Esophagus squamous epithelium (tissue), 5 donors: ENCODE measurements at places on chromosomes 6 and 20.
A peak's percentile ranks its signal among the peaks of the same experiment; 100 is the strongest.

DNA sequence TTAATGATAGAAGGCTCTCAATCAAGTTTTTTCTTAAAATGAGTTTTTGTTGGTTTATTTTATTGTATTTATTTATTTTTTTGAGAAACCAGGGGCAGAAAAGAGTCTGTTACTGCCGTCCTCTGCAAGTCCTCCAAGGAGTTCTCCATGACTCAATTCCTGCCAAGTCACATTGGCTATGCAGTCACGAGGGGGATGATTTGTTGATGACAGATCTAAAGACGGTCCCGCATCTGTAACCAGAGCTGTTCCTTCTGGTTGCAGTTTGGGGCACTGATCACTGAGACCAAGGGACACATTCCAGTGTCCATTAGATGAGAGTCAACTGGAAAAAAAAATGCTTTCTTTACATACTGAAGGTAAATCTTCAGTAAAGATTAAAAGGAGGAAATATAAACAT is 13.9 kb upstream of the TSHZ2 start:
- H3K4me3 ChIP-seq, result no peak overlapping the region
- no peaks in the 10 kb centered on the region for H3K36me3 ChIP-seq
- H3K27ac ChIP-seq, result no peak overlapping the region

GRCh38 chr6:134238960-134239795 is 78.7 kb downstream of the SGK1 start:
- H3K36me3 ChIP-seq, result no peaks in the 10 kb centered on the region
- H3K4me3 ChIP-seq, result no peak overlapping the region
- H3K27me3 ChIP-seq, result no peaks in the 10 kb centered on the region

GRCh38 chr6:159897603-159898002 is 6.8 kb downstream of the MAS1 start:
- no peak overlapping the region for H3K27ac ChIP-seq
- no peak for DNase-seq
- no peaks in the 10 kb centered on the region for H3K36me3 ChIP-seq
- H3K4me1 ChIP-seq, result peaks cover 10% of the 10 kb centered on the region
- H3K27me3 ChIP-seq, result no peaks in the 10 kb centered on the region
- no peak overlapping the region for H3K4me3 ChIP-seq

GRCh38 chr6:27287751-27288135 is 24.3 kb downstream of the POM121L2 start:
- H3K27ac ChIP-seq, result no peak overlapping the region
- DNase-seq, result no peak
- no peaks in the 10 kb centered on the region for H3K36me3 ChIP-seq
- no peaks in the 10 kb centered on the region for H3K4me1 ChIP-seq
- H3K27me3 ChIP-seq, result peaks cover 41% of the 10 kb centered on the region
- H3K4me3 ChIP-seq, result no peak overlapping the region

GRCh38 chr6:169362501-169363121 is 109.0 kb upstream of the THBS2 start:
- H3K4me3 ChIP-seq, result no peak overlapping the region
- H3K36me3 ChIP-seq, result no peaks in the 10 kb centered on the region
- H3K27ac ChIP-seq, result no peak overlapping the region
- H3K27me3 ChIP-seq, result no peaks in the 10 kb centered on the region
- DNase-seq, result no peak

DNA sequence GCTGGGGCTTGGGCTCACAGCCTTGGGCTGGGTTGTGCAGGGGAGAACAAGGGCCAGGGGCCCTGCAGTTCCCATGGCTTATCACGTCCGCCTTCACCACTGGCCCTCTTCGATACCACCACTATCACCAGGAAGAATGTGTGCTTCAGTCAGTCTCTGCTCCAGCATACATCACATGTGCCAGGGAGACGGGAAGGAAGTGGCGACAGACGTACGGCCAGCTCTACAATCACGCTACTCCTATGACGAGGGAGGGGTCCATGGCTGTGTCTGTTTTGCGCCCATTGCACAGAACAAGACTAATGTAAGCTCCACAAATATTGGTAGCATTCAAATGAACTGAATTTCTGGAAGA is 72.1 kb downstream of the TRAM2 start:
- H3K4me3 ChIP-seq, result no peak overlapping the region
- DNase-seq, result no peak
- H3K27ac ChIP-seq, result peak overlapping the region; percentile 57

DNA sequence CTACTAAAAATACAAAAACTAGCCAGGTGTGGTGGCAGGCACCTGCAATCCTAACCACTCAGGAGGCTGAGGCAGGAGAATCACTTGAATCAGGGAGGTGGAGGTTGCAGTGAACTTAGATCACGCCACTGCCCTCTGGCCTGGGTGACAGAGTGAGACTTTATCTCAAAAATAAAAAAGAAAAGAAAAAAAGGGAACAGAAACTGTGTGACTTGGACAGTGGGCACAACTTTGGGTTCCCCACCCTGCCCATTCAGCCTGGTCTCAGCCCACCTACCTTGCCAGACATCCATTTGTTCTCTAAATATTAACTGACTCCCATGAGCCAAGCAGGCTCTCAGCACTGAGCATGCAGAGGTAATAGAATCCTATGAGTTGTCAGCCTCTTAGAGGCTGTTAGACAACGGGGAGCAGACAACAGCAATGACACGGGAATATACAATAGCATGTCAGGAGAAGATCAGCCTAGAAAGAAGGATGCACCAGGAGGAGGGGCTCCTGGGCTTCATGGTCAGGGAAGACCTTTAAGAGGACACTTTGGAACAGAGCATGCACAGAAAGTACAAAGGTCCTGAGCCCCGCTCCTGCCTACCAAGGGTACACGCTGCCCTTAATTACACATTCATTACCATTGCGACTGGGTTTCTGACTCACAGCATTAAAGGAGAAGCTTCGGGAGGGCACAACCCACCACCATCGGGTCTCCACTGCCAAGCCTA is 20.0 kb downstream of the FAM209B start:
- H3K27ac ChIP-seq, result no peak overlapping the region
- no peaks in the 10 kb centered on the region for H3K36me3 ChIP-seq
- DNase-seq, result no peak

GRCh38 chr6:157203312-157203744 is 120.0 kb downstream of the TMEM242 start:
- DNase-seq, result no peak
- H3K4me1 ChIP-seq, result peaks cover 4% of the 10 kb centered on the region
- no peaks in the 10 kb centered on the region for H3K27me3 ChIP-seq
- peaks cover 10% of the 10 kb centered on the region for H3K36me3 ChIP-seq
- no peak overlapping the region for H3K4me3 ChIP-seq

GRCh38 chr6:9628819-9629218 is 786.1 kb downstream of the TFAP2A start:
- H3K4me1 ChIP-seq, result no peaks in the 10 kb centered on the region
- no peaks in the 10 kb centered on the region for H3K27me3 ChIP-seq
- H3K27ac ChIP-seq, result no peak overlapping the region
- no peak overlapping the region for H3K4me3 ChIP-seq
- no peak for DNase-seq

DNA sequence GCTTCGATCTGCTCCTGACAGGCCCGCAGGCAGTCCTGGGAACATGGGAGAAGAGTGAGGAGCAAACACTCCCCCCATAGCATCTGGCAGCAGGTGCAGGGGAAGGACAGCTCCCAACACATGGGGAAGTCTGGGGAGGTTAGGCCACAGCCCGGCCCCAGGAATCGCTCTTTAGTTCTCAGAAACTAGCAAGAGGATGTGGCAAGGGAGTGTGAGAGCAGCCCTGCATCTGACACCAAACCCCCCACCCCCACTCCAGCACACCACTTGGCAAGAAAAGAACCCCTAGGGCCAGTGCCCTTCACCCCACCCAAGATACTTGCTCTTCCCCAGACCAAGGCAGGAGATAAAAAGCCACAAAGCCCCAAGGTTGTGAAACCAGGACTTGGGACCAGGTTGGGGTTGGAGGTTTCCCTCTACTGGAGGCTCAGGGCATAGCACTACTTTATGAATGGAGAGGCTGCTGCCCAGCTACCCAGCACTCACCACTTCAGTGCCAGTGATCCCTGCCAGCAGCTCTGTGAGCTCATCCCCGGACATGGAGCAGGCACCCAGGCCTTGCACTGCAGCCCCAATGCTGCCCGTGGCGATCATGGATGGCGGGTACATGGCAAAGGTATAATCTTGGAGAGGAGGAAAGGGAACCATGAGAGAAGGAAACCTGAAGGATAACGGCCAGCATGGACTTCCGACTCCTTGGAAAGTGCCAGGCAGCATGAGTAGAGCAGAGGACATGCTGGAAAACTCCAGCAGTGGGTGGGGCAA is 5.4 kb downstream of the CCND3 start:
- H3K36me3 ChIP-seq, result peaks cover 18% of the 10 kb centered on the region
- no peaks in the 10 kb centered on the region for H3K27me3 ChIP-seq
- DNase-seq, result no peak
- H3K4me1 ChIP-seq, result peaks cover 44% of the 10 kb centered on the region

DNA sequence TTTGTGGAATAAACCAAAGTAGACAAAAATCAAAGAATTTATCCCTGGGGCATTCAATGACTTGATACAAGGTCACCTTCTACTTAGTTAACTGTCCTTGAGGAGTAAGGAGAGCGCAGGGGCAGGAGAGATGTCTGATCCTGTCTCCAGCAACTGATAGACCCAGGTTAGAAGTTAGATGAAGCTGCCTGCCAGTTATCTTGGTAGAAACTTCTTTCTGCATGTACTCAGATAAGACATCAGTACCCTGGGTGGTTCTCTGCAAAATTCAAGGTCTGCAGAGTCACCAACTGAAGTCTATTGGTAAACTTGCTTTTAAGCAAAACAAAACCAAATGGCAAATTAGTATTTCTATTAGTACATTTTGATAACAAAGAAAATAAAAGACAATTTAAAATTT is 2.7 kb downstream of the SGK1 start:
- no peak for DNase-seq
- H3K36me3 ChIP-seq, result no peaks in the 10 kb centered on the region
- no peak overlapping the region for H3K27ac ChIP-seq
- peaks cover 35% of the 10 kb centered on the region for H3K4me1 ChIP-seq

- no peak for DNase-seq
- no peak overlapping the region for H3K4me3 ChIP-seq
- no peaks in the 10 kb centered on the region for H3K27me3 ChIP-seq
- H3K36me3 ChIP-seq, result no peaks in the 10 kb centered on the region
Observed at GRCh38 chr6:22320750-22321149, 23.9 kb upstream of the PRL start.

GRCh38 chr20:41049451-41049850 is 20.8 kb downstream of the TOP1 start:
- H3K27me3 ChIP-seq, result no peaks in the 10 kb centered on the region
- no peak overlapping the region for H3K4me3 ChIP-seq
- peaks cover 52% of the 10 kb centered on the region for H3K4me1 ChIP-seq
- H3K36me3 ChIP-seq, result no peaks in the 10 kb centered on the region

- no peak for DNase-seq
- H3K27ac ChIP-seq, result no peak overlapping the region
- no peaks in the 10 kb centered on the region for H3K36me3 ChIP-seq
- no peaks in the 10 kb centered on the region for H3K27me3 ChIP-seq
- peaks cover 13% of the 10 kb centered on the region for H3K4me1 ChIP-seq
- H3K4me3 ChIP-seq, result no peak overlapping the region
Observed at GRCh38 chr6:105839266-105839665, 246.9 kb upstream of the PRDM1 start.

DNA sequence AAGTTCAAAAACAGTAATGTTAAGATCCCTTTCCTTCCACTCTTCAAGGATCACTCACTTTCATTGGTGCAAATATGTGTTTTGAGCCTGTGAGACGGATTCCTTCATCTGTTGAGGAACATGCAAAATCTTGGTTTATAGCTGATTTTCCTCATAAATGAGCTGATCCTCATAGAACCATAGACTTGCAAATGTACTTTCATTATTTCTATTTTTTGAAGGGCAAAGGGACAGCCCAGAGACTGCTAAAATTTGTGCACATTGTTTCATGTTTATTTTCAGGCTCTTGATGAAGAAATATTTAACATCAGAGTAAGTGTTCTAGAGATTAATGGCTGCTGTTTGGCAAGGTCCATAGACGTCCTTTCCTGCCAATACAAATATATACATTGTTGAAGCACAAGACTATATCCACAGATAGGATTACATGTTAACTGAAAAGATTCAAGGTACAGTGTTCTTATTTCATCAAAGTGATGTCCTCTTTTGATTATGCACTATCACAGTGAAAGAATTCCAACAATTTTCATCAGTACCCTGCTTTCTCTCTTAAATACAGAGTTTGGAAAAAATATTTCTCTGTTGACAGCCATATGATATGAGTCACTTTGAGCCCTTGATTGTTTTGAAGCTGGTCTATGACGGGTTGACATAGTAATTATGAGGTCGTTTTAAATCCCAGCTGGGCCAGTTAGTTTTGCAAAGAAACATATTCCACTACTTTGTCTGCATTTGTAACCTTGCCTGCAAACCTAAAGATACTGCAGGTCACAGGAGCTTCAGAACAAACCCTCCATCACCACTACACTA is 95.7 kb downstream of the FILIP1 start:
- no peaks in the 10 kb centered on the region for H3K27me3 ChIP-seq
- H3K4me1 ChIP-seq, result no peaks in the 10 kb centered on the region
- H3K36me3 ChIP-seq, result no peaks in the 10 kb centered on the region
- no peak for DNase-seq
- no peak overlapping the region for H3K27ac ChIP-seq

GRCh38 chr6:108561742-108562502 is 1.2 kb downstream of the FOXO3 start:
- H3K27ac ChIP-seq, result peak overlapping the region; percentile 98
- peaks cover 60% of the 10 kb centered on the region for H3K4me1 ChIP-seq
- no peak for DNase-seq
- no peaks in the 10 kb centered on the region for H3K27me3 ChIP-seq

- H3K36me3 ChIP-seq, result no peaks in the 10 kb centered on the region
- no peaks in the 10 kb centered on the region for H3K4me1 ChIP-seq
- H3K27ac ChIP-seq, result no peak overlapping the region
- no peak for DNase-seq
- no peaks in the 10 kb centered on the region for H3K27me3 ChIP-seq
- no peak overlapping the region for H3K4me3 ChIP-seq
Observed at GRCh38 chr6:2695454-2696095, 55.1 kb downstream of the MYLK4 start.

DNA sequence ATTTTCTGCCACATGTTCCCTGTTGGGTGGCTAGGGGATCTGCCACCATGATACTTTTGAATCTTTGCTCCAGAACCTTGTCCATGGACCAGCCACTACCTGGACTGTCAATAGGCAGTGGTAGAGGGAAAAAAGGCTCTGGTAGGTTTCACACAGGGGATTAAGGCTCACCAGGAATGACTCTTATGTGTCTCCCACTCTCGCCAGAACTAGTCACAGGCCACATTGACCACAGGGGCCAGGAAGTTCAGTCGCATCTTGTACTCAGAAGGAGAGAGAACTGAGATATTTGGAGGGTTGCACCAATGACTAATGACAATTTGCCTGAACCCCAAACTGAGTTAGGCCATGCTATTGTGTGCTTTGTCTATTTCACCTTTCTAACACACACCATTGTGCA is 23.6 kb upstream of the APCDD1L start:
- no peak overlapping the region for H3K4me3 ChIP-seq
- DNase-seq, result no peak
- H3K4me1 ChIP-seq, result no peaks in the 10 kb centered on the region
- no peaks in the 10 kb centered on the region for H3K27me3 ChIP-seq
- no peak overlapping the region for H3K27ac ChIP-seq
